ENCODE measurements at places on chromosomes 4 and X.

- peak; percentile 67 for DNase-seq
These were observed 76.9 kb downstream of the CAMK2D start for GRCh38 chr4:113684534-113685091.

- no peak for DNase-seq
These were observed 4.8 kb downstream of the C4orf54 start for GRCh38 chr4:99652596-99653436.

DNA sequence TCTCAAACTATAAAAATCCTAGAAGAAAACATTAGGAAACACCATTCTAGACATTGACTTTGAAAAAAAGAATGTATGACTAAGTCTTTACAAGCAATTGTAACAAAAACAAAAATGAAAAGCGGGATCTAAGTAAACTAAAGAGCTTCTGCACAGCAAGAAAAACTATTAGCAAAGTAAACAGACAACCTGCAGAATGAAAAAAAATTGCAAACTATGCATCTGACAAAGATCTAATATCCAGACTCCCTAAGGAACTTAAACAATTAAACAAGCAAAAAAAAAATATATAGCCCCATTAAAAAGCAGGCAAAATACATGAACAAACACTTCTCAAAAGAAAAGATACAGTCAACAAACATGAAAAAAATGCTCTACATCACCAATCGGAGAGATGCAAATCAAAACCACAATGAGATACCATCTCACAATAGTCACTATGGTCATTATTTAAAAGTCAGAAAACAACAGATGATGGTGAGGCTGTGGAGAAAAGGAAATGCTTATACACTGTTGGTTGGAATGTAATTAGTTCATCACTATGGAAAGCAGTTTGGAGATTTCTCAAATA lies 168.1 kb downstream of the EPHA5 start:
- DNase-seq, result no peak

DNA sequence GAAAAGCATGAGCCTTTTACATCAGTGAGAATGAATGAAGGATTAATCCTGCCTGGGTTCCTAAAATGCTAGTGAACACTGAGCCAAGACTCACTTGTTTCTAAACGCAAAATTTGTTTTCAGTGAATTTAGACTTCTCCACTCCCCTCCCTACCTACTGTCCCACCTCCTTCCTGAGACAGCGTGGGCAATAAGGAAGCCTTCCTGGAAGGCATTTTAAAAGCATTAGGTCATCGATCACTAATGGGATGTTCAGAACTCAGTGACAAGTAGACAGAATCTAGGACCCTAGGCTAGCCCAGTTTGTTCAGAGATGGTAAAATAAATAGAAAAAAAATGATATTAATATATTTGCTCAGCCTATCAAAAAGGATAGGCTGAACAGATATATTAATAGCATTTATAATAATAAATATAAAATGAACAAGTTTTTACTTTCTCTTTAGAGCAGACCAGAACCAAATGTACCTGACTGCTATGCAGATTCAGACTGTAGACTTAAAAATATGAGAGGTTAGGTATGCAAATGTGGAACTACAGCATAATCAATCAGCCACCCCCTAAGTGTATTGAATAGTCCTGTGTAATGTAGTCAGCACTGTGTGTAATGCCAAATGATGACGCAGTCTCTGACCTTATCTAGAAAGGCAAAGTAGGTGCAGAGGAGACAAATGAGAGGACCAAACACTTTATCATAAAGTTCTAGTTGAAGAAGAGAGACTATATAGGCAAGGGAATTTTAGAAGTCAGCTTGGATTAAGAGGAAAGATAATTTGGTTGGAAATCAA lies 331.1 kb downstream of the GPAT3 start:
- no peak for DNase-seq

- DNase-seq, result peak; percentile 45
These were observed 158.5 kb downstream of the NSUN7 start for GRCh38 chr4:40908297-40908696.

DNA sequence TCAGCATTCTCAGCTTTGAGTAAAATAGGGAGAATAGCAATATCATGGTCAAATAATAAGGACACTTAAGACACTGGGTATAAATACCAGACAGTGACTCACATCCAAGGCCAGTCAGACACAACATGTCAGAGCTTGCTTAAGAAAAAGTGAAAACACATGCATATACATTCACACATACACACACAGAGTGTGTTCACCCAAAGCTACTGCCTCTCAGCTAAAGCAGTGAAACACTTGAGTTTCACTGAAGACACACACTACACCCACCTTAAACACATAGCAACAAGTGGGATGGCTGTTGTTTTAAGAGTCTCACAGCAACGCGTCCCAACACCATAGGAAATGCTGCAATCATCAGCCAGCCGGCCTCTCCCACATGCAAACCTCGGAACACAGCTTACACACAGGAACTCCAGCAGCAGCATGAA lies 14.4 kb downstream of the SHROOM4 start:
- no peak for DNase-seq

DNA sequence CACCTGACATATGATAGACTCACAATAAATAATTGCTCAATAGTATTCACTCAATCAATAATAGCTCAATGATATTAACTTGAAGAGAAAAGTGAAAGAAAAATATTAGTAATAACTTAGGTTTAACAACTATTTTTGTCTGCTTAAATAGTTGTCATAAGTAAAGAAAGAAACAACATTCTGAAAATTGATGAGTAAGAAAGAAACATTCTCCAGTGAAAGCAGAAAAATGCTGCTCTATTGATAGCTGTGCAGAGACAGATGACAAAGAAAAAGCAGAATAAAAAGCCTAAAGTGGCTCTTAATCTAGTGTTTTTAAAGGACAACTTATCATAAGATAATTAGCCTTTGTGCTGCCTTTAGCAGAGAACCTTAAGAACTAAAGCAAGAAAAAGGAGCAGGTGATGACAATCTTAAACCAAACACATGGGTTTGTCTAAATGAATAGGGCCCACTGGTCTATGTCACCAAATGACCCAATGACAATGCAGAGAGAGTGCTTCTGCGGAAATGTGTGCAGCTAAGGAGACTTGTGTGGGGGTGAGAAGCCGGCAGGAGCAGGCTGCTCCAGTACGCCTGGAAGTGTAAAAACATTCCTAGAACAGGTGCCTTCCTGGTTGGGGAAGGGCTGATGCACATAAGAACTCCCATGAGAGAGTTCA lies 13.2 kb downstream of the HS3ST1 start:
- no peak for DNase-seq

DNA sequence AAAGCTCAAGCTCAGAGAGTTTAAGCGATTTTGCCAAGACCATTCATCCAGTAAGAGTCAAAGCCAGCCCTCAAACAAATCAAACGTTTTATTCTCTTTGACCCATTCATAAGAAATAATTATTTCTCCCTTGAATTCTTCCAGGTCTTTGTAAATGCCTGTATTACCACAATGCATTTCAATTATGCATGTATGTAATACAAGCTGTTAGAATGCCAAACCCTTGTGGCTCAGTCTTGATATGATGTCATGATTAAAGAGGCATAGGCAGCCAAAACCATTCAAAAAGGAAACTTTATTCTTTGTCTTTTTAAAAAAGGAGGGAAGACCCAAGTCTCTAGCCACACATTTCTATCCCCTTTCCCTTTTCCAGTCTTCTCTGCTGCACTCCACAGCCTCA lies 56.5 kb upstream of the PGM2 start:
- DNase-seq, result no peak

- DNase-seq, result no peak
These were observed 230.1 kb upstream of the FAT1 start for GRCh38 chr4:186953599-186954260.

- DNase-seq, result no peak
These were observed 20.8 kb downstream of the LIN54 start for GRCh38 chr4:82989575-82990429.

DNA sequence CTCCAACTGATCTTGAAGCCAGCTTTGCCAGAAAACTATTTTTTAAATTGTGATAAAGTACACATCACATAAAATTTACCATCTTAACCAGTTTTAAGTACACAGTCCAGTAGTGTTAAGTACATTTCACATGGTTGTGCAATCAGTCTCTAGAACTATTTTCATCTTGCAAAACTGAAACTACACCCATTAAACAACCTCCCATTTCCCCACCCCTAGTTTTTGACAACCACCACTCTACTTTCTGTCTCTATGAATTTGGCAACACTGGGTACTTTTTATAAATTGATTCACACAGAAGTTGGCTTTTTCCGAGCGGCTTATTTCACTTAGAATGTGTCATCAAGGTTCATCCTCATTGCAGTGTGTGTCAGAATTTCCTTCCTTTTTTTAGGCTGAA lies 31.0 kb downstream of the TRPC5 start:
- no peak for DNase-seq

DNA sequence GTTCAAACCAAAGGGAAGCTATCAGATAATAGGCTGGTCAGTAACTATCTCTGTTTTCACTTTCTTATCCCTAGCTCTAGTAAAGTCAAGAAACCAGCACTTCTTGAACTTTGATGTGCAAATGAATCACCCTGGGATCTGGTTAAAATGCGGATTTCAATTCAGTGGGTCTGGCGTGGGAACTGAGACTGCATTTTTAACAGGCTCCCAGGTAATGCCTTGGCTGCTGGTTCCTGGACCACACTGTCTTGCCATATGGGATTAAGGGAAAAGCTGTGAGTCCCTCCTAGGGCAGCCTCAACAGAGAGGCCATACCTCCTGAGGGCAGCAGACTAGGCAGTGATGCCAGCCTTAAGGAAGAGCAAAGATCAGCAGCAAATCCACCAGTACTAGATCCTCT lies 1.7 kb downstream of the RNF175 start:
- DNase-seq, result no peak

DNA sequence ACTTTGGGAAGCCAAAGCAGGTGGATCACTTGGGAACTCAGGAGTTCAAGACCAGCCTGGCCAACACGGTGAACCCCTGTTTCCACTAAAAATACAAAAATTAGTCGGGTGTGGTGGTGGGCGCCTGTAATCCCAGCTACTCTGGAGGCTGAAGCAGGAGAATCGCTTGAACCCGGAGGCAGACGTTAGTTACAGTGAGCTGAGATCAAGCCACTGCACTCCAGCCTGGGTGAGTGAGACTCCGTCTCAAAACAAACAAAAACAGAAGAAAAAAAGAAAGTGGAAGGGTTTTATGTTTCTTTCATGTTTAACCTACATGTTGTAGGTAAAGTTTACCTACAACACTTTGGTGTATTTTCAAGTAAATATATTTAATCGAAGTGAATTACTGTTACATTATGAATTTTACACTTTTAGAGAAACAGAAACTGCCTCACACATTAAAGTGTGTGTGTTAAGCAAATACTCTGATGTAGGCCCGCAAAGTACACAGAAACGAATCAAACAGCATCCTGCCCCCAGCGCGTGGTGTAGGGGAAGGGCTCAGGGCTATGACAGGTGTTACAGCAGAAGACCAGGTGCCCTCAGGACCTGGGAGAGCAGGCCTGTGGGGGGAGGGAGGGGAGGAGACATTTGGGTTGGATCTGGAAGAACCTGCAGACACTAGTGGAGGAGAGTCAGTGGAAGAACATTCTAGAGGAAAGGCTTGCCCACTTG lies 39.0 kb downstream of the PTTG2 start:
- no peak for DNase-seq

DNA sequence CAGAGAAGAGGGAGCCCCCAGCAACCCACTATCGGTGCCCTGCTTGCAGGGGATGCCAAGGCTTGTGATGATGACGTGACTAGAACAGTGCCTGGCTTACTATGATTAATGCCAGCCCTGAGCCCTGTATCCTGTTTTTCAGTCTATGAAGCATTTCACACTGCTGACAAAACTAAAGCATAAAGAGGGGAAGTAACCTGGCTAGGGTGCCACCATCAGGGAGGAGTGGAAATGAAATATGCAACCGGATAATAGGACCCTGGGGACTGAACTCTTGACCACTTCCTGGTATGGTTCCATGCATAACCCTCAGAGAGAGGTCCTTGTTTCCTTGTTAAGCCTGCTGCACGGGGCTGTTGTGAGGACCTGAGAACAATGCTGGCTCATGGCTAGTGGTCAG lies 50.3 kb downstream of the MED28 start:
- DNase-seq, result no peak

DNA sequence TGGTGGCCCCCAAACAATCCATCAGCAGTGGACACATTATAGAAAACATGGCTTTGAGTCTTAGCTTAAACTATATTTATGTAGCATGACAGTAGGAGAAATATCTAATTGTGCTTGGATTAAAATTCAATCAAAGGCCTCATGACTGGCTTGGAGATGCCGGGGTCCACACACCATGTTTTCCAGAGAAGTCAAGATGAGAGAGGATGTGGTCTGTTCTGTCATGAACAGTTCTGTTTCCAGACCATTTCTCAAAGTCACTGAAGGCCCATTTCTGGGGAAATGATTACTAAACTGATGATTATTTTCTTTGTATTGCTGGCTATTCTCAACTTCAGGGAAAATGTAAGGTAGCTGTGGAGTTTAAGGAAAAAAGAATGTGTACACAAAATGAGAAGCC lies 76.3 kb downstream of the C4orf51 start:
- no peak for DNase-seq

DNA sequence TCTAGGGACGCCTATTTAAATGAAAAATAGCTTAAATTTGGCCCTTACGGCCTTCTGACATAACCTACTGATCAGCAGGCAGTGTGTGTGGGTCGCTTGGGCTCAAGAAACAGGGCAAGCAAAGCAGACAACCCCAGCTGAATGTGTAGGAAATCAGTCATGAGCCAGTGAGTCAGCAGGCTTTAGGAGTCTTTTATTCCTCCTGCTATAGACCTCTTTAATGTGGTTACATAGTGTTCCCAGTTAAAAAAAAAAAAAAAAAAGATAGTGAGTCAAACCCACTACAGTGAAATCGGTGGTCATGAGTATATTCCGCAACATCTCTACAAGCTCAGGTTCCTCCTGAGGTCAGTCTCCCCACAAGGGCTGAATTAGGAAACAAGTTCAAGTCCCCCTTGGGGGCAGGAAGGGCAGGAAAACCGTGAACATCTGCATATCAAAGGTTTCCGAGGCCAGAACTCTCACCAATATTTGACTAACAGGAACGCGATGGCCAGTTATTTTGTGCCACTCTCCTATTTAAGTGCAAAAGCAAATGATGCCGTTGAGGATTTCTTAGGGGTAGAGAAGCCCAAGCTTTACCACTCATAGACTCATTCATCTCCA lies 32.7 kb downstream of the ACSL1 start:
- peak; percentile 20 for DNase-seq

GRCh38 chr4:163042306-163042705 lies 124.4 kb downstream of the NAF1 start:
- no peak for DNase-seq

GRCh38 chrX:25755194-25755593 lies 382.9 kb upstream of the MAGEB18 start:
- no peak for DNase-seq

- no peak for DNase-seq
These were observed 552.9 kb upstream of the PABPC4L start for GRCh38 chr4:134754301-134755019.

GRCh38 chrX:8987672-8988250 lies 46.2 kb downstream of the FAM9B start:
- DNase-seq, result no peak
